ENCODE measurements at places on chromosomes 16 and 17.
A peak's percentile ranks its signal among the peaks of the same experiment; 100 is the strongest.

DNA sequence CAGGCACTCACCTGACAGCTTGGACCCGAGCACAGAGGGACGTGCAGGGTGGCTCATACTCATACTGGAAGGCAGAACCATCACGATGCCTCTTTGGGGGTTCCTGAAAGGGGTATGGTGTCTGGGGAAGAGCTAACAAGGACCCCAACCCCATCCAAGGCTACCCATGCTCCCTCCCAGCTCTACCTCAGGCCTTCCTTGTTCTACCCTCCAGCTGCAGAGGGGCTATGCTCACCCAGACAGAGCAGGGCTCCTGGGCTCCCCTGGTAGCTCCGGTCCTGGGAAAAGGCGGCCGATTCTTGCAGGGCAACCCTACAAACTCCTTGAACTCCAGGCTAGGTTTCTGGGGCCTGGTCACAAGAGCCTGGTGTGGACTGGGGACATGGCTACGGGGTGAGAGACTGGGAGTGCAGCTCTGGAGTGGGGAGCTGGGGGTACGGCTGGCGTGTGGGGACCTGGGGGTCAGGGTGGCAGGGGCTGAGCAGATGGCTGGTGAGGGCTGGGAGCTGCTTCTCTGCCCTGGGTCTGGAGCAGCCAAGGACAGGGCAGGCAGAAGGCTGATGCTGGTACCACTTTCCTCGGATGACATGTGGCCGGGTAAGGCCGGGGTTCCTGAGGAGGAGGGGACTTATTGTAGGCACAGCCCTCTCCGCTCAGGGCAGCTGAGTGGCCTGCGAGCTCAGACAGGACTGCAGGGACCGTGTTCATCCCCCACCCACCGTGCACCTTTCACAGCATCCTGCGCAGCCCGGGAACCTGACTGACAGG, 2.1 kb downstream of the ACD start:
- no peak for DNase-seq

- peak; percentile 26 for DNase-seq
Observed at GRCh38 chr16:81623365-81624102, 155.6 kb upstream of the PLCG2 start.

DNA sequence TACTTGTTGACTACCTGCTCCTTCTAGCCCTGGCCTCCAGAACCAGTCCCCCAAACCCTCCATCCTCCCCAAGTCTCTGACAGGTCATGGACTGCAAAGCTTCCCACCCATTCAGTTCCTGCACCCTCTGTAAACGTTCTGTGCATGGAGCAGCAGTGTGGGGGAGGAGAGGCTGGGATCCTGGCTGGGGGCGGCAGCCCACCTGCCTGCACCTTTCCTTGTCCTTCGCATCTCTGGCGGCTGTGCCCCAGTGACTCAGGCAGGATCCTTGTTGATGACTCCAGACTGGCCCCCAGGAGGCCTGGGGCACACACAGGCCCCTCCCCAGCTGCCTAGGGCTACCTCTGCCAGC, 1.6 kb upstream of the PKMYT1 start:
- no peak for DNase-seq

- peak; percentile 16 for DNase-seq
Observed at GRCh38 chr17:68346448-68346847, 55.2 kb downstream of the ARSG start.

- DNase-seq: no peak
Observed at GRCh38 chr17:68780596-68780995, 174.6 kb downstream of the ABCA8 start.
